Eye (tissue), 1 donor: ENCODE measurements at places on chromosomes 16 and 17.

- DNase-seq, result no peak
Measured at GRCh38 chr16:22369221-22369811, 5.1 kb downstream of the CDR2 start.

- DNase-seq, result no peak
Measured at GRCh38 chr16:85729452-85730185, 21.3 kb downstream of the C16orf74 start.

- DNase-seq, result no peak
Measured at GRCh38 chr16:78816499-78817195, 717.2 kb downstream of the WWOX start.

GRCh38 chr16:82331397-82331796 lies 161.4 kb upstream of the MPHOSPH6 start:
- no peak for DNase-seq

- no peak for DNase-seq
Measured at GRCh38 chr17:66975614-66976378, 11.3 kb downstream of the CACNG4 start.

- peak; percentile 65 for DNase-seq
Measured at GRCh38 chr16:22721511-22722100, 92.4 kb upstream of the HS3ST2 start.

DNA sequence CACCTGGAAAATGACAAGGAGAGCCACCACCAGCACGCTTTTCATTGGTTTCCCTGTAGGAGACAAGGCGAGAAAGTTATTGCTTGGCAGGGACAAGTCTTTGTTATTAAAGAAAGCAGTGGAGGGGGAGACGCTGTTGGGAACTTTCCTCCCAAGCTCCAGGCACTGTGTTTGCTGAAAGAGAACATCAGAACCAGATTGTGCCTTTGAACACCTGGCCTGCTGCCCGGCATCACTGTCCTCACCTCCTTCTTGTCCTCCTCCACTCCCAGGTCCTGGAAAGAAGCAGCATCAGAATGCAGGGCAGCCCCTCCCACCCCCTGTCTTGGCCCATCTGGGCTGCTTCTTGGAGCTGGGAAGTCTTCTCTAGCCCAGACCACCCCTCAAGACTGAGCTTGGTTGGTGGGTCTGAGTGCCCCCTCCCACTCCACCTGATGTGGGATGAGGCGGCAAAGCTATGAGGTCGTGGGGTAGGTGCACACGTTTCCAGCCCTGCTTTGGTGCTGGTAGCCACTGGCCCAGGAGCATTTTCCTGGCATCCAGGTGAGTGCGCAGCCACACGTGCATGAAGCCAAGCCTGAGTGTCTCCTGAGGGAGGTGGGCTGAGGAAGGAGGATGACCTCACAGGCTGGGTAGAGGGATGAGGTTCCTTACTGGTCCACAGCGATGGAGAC lies 6.2 kb downstream of the CCR7 start:
- peak; percentile 59 for DNase-seq

GRCh38 chr16:83574388-83574787 lies 233.4 kb upstream of the HSBP1 start:
- no peak for DNase-seq

DNA sequence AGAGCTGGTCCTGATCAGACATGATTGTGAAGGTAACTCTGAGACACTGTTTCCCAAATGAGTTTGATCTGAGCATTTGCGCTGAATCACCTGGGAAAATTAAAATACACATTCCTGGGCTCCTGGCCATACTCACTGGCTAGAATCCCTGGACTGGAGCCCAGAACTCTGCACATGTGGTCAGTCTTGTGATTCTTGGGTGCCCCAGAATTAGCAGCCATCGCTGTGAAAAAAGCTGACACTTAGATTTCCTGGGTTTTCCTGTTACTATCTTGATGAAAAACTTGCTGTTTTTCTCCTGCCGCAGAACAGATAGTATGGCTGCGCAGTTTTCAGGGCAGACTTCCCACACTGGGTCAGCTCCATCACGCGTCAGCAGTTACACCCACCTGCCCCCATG lies 24.6 kb downstream of the NECAB2 start:
- no peak for DNase-seq

DNA sequence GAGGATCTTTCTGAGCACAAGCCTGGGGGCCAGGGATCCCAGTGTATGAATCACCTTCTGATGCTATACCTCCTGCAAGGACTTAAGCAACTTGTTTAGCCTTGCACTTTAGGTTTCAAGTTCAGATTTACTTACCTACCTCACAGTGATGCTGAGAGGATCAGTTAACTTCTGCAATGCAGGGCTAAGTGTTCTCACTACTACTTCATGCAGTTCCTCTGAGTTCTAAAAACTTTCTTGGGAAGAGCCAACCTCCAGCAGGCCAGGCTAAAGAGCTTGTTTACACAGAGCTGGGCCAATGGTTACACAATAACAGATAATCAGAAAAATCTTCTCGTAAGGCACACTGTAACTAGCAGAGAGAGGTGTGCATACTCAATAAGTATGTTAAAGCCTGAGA lies 13.0 kb downstream of the VEZF1 start:
- no peak for DNase-seq

- no peak for DNase-seq
Measured at GRCh38 chr17:21029036-21029435, 13.8 kb downstream of the USP22 start.

- DNase-seq, result no peak
Measured at GRCh38 chr17:4586043-4586442, 1.7 kb downstream of the SMTNL2 start.

GRCh38 chr17:30337393-30337999 lies 3.6 kb upstream of the TMIGD1 start:
- no peak for DNase-seq

- peak; percentile 82 for DNase-seq
Measured at GRCh38 chr16:53945996-53946395, 242.0 kb downstream of the FTO start.

- DNase-seq, result peak; percentile 87
Measured at GRCh38 chr16:22948603-22949368, 134.8 kb downstream of the HS3ST2 start.

DNA sequence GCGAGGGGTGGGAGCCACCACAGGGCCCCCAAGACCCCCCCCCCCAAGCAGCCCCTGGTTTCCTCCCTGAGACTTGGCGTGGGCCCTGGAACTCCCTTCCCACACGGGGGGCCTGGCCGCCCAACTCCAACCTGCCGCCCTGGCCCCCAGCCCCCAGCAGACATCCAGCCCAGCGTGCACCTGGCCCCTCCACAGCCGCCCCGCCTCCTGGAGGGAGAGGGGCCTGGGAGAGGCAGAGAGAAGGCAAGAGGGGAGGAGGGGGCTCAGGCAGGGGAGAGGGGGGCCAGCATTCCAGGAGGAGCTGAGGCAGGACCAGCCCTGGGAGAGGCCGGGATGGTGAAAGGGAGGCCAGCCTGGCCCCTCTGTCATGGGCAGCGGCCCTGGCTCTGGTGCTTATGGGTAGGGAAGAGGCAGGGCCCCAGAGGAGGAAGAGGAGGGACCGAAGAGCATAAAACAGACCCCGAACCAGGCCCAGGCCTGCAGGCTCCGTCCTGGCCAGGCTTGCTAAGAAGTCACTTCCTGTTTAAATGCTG lies 16.7 kb downstream of the IL34 start:
- no peak for DNase-seq

DNA sequence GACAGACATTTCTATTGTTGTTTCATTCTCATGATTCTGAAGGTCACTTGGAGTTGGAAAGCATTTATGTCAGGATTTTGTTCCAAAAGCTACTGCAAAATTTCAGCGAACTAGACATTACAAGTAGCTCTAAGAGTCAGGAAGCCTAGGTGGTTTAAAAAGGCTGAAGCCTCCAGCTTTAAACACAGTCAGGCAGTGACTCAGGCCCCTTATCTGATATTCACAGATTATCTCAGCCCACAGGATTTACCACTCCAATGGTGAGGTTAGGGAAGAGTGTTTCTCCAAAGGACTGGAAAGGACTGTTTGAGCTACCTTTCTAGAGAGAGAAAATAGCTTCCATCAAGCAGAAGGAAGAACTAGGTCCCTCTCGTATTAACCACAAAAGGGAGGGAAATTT lies 624.4 kb upstream of the C16orf82 start:
- no peak for DNase-seq

DNA sequence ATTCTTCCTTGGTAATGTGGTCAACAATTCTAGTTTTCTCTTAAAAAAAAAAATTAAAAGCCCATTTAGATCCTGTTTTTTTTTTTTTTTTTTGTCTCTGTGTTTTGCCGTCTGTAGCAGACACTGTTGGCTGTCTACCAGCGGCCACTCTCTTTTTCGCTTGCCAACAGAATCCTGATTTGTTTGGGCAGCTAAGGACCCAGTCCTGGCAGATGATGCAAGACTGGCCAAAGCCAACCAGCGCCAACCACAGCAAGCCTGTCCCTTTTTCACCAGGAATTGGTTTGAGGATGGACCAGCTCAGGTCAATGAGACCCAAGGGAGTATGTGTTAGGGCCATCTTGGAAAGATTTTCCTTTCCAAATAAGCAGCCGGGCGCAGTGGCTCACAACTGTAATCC lies 28.2 kb downstream of the ST3GAL2 start:
- no peak for DNase-seq

GRCh38 chr16:11155284-11155806 lies 100.7 kb downstream of the SOCS1 start:
- no peak for DNase-seq

GRCh38 chr17:10149573-10150399 lies 48.6 kb downstream of the GAS7 start:
- DNase-seq, result no peak

- DNase-seq, result no peak
Measured at GRCh38 chr17:9364837-9365430, 210.7 kb downstream of the STX8 start.

DNA sequence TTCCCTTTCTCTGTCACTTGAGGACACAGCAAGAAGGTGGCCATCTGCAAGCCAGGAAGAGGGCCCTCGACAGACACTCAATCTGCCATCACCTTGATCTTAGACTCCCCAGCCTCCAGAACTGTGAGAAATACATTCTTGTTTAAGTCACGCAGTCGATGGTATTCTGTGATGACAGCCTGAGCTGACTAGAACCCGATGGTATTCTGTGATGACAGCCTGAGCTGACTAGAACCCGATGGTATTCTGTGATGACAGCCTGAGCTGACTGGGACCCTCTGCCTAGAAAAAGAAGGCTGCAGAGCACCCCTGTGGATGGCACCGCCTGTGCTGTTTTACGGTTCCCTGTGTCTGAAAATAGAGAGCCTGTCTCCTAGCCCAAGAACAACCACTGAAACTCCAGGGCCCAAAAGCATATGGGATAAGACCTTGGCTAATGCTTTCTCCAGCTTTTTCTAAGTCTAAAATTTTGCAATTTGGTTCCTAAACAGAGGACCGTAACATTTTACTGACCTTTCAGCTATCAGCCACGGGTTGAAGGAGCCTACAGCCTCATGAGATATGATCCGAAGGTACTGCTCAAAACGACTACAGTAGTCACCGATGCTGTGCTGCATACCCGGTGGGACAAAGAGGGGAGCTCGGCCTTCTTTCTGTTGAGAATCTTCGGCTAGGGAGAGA lies 33.1 kb upstream of the PITPNM3 start:
- DNase-seq, result no peak

GRCh38 chr17:83149029-83149725 lies 69.8 kb downstream of the METRNL start:
- DNase-seq, result peak; percentile 55

DNA sequence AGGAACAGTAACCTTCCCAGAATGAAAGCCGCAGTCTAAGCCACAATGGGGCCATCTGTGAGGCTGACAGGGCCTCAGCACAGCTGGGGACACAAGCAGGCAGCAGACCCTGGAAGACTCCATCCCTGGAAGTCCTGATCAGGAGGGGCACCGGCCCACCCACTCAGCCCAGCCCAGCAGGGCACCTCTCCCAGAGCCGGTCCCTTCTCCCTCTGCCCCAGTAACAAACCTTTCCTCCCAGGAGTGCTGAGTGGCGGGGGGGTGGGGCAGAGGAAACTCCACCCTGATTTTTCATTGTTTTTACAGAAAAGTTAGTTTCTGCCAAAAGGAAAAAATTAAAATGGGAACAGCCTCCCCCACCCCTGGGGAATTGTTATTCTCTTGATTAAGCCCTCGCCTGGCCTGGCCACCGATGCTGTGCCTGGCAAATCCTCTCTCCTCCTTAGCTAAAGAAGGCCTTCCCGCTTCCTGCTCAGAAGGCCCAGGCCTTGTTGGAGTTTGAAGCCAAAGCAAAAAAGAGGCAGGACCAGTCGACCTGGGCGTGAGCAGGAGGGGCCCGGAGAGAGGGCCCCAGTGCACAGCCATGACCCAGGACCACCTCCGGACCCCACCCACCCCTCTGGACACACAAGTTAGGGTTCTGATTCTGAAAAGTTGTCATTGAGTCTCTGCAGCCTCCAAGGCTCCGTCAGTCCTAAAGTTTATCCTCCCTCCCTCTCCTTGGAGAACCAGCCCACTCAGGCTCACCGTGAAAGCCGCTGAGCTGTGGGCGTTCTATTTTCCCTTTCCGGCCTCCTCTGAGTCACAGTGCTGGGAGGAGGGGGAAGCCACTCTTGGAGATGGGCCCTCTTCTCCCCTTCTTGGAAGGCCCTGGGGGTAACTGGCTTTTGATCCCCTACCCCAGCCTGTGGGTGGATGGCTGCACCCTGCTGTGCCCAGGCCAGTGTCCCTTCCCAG lies 128.4 kb upstream of the TNRC6C start:
- DNase-seq, result peak; percentile 68

GRCh38 chr16:69930117-69930776 lies 20.9 kb upstream of the CLEC18A start:
- DNase-seq, result peak; percentile 79

DNA sequence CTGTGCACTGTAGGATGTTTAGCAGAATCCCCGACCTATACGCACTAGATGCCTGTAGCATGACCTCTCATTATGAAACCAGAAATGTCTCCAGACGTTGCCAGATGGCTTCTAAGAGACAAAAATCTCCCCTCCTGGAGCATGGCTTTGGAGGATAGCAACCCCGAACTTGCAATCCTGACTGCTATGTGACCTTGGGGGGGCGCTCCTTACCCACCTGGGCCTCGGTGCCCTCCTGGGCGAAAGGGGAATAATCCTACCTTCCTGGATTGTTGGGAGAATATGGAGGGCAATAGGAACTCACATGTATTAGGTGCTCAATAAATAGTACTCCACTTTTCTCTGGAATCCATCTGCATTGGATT lies 8.1 kb downstream of the MRM1 start:
- DNase-seq, result no peak

DNA sequence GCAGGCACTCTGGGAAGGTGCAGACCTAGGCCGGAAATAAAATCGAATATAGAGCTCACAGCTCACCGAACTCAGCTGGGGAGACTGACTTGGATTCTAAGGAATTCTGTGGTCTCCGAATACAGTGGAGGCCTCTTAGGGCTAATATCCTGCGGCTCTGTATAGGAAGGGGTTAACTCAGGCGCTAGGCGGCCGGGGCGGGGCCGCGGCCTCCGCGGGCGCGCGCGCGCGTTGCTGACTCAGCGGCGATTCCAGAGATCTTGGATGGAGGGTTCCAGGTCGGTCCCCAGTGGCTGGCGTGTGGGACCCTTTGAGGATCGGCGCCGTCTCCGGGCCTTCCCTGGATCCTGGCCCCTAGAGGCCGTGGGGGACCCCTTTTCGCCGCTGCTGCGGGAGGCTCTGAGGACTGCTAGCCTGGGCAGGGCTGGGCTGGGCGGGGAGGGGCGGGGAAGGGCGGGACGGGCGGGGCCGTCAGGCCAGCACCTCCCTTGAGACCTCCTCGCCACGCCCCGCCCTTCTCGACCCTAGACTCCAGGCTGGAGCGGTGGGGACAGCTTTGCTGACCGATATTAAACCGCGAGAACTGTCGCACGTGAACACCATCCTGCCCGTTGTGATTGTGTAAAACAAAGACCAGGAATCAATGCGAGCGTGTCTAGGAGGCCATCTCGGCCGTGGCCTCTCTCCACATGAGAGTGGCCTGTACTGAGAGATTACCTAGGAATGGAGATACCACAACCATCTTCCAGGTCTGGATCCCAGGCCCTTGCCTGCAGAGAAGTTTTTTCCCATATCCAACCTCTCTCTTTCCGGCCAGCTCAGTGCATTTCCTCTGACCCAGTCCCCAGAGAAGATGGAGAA lies 1.4 kb upstream of the PLEKHH3 start:
- peak; percentile 96 for DNase-seq
